ENCODE measurements at places on chromosomes 13 and 19.

GRCh38 chr19:40908976-40909375 is 26.9 kb upstream of the CYP2A7 start:
- peaks cover 13% of the 10 kb centered on the region for H3K4me1 ChIP-seq
- H3K36me3 ChIP-seq, result no peaks in the 10 kb centered on the region
- peak overlapping the region; percentile 62 for H3K4me3 ChIP-seq
- H3K27ac ChIP-seq, result no peak overlapping the region
- DNase-seq, result peak; percentile 69

DNA sequence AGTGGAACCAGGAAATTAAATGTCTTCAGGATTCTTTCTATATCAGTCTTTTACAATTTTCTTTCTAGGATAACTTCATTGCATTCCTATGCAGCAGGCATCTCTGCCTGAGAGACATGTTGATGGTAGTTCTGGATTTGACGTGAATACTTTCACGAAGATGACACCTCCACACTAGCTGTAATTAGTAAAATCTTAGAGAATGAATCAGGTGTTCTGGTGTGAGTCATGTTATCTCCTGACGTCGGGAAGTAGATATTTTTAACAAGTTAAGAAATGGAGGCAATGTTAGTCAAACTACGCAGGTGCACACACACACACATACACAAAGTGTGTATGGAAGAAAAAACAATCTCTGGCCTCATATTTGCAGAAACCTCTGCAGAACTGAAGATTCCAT is 1661.3 kb upstream of the MIR17HG start:
- no peaks in the 10 kb centered on the region for H3K36me3 ChIP-seq
- no peaks in the 10 kb centered on the region for H3K27me3 ChIP-seq
- no peaks in the 10 kb centered on the region for H3K4me1 ChIP-seq
- no peak overlapping the region for H3K27ac ChIP-seq
- DNase-seq, result no peak

DNA sequence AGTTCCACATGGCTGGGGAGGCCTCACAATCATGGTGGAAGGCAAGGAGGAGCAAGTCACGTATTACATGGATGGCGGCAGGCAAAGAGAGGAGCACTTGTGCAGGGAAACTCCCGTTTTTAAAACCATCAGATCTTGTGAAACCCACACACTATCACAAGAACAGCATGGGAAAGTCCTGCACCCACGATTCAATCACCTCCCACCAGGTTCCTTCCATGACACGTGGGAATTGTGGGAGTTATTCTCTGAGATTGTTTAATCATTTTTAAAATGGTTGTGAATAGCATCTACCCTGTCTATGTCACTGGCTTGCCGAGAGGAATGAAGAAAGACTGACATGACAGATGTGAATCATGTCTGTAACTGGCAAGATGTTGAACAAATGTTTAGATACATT is 301.7 kb downstream of the HS6ST3 start:
- no peaks in the 10 kb centered on the region for H3K27me3 ChIP-seq
- no peaks in the 10 kb centered on the region for H3K4me1 ChIP-seq
- H3K4me3 ChIP-seq, result no peak overlapping the region
- DNase-seq, result no peak
- no peak overlapping the region for H3K27ac ChIP-seq

DNA sequence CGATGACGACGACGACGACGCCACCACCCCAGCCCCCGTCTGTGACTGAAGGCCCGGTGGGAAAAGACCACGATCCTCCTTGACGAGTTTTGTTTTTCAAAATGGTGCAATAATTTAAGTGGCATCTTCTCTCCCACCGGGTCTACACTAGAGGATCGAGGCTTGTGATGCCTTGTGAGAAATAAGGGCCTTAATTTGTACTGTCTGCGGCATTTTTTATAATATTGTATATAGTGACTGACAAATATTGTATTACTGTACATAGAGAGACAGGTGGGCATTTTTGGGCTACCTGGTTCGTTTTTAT is 2.5 kb downstream of the KLF2 start:
- H3K4me3 ChIP-seq, result peak overlapping the region; percentile 50
- H3K27me3 ChIP-seq, result peaks cover 29% of the 10 kb centered on the region
- H3K27ac ChIP-seq, result no peak overlapping the region
- H3K36me3 ChIP-seq, result peaks cover 2% of the 10 kb centered on the region

GRCh38 chr13:93226623-93227279 is at the start of gene GPC6:
Gene GPC6, plus strand, starts transcription at chr13:93226807.
- no peak for DNase-seq
- H3K4me3 ChIP-seq, result no peak within 1 kb of the TSS
- H3K4me1 ChIP-seq, result peaks cover 1% of the 10 kb centered on the region
- no peak within 1 kb of the TSS for H3K27ac ChIP-seq
- H3K27me3 ChIP-seq, result peaks cover 38% of the 10 kb centered on the region

- H3K27ac ChIP-seq, result no peak overlapping the region
- no peak overlapping the region for H3K4me3 ChIP-seq
- no peaks in the 10 kb centered on the region for H3K36me3 ChIP-seq
- DNase-seq, result peak; percentile 12
- no peaks in the 10 kb centered on the region for H3K27me3 ChIP-seq
Observed at GRCh38 chr13:84126671-84127171, 244.4 kb upstream of the SLITRK1 start.

GRCh38 chr13:94706843-94707399 is 5.4 kb downstream of the SOX21 start:
- H3K4me1 ChIP-seq, result peaks cover 21% of the 10 kb centered on the region
- H3K36me3 ChIP-seq, result no peaks in the 10 kb centered on the region
- no peak overlapping the region for H3K4me3 ChIP-seq

DNA sequence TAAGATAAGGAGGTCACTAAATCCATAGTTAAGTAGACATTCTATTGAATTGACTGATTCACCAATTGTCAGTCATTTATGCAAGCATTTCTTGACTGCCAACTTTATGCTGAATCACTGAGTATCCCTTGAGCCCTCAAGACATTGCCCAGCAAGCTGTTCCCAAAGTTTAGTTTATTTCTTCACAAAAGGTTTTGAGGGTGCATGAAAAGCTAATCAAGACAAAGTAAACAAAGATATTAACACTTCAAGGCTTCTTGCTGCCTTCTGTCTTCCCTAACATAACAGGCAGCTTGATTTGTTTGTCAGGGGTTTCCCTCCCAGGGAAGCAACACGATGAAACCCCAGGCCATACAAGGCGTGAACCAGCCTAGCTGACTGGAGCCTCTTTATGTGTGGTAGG is 374.4 kb downstream of the SPRY2 start:
- H3K4me1 ChIP-seq, result no peaks in the 10 kb centered on the region
- no peak overlapping the region for H3K4me3 ChIP-seq
- H3K36me3 ChIP-seq, result no peaks in the 10 kb centered on the region
- DNase-seq, result no peak
- no peaks in the 10 kb centered on the region for H3K27me3 ChIP-seq

DNA sequence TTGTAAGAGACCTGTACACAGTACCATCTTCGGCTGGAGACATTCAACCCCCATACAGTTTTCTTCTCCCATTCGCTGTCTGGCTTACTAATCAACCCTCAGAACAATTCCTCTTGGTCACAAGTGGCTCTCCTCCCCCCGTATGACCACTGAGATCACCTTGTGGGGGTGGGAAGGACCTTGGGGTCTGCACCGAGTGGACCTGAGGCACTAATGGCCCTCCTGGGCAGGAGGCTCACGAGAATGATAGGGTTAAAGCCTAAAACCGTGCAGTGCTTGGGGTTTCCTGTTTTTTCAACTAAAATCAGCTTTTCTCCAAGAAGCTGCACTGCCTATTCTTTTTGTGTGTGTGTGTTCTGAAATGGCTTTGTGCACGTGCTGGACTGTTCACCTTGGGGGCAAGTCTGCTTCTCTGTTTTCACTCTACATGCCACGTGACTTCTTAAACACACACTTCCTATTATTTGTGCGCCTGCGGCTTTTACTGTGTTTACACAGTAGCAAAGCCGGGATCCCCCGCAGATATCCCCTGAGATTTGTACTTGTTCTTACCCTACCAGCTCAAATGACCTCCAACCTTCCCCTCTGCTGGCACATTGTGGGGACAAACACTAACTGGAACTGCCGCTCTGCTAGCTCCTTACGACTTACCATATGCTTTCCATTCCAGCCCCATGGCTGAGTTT is 12.3 kb downstream of the RBM26 start:
- H3K4me3 ChIP-seq, result peak overlapping the region; percentile 33
- H3K27ac ChIP-seq, result peak overlapping the region; percentile 39
- no peaks in the 10 kb centered on the region for H3K27me3 ChIP-seq
- DNase-seq, result peak; percentile 33

DNA sequence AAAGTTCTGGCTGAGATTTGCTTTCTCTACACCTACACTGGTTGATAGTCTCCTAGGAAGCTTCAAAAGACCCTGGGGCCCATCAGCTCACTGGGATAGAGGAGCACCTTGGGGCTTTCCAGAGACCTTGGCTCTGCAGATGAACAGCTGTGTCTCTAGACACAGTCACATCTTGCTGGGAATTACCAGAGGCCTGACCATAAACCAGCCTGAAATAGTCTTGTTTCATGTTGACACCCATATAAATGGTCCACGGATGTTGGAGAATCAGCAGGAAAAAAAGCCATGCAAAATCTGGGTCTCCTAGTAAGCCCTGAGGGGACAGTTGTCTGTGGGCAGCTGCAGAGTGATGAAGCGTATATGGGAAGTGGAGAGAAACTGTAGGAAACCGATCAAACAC is 207.6 kb downstream of the DNAJC15 start:
- no peaks in the 10 kb centered on the region for H3K36me3 ChIP-seq
- no peak overlapping the region for H3K27ac ChIP-seq
- H3K27me3 ChIP-seq, result no peaks in the 10 kb centered on the region
- no peak for DNase-seq

DNA sequence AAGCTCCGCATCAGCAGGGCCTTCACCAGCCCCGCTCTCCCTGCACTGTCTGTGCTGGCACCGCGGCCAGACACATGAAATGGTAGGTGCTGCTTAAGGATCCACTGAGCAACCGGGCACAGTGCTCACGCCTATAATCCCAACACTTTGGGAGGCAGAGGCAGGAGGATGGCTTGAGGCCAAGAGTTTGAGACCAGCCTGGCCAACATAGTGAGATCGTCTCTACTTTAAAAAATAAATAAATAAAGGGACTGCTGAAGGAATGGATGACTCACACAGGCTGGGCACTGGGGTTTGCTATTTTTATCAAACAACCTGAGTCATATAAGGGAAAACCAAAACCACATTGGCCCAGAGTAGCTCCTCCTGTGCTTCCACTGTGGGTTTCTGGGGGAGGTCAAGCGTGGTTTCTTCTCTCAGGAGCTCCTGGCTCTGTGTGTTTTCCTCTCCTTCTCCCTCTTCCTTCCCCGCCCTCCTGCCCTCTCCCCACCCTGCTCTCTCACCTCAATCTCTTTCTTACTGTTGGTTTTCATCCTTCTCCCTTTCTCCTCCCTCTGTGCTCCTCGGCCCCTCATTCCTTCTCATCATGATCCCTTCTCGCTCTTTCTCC is 21.3 kb downstream of the VRK3 start:
- peaks cover 54% of the 10 kb centered on the region for H3K36me3 ChIP-seq
- H3K4me3 ChIP-seq, result peak overlapping the region; percentile 5
- H3K4me1 ChIP-seq, result peaks cover 25% of the 10 kb centered on the region
- no peaks in the 10 kb centered on the region for H3K27me3 ChIP-seq
- peak; percentile 56 for DNase-seq

GRCh38 chr19:55285229-55285890 is 1.6 kb downstream of the BRSK1 start:
- H3K36me3 ChIP-seq, result no peaks in the 10 kb centered on the region
- DNase-seq, result no peak
- H3K27me3 ChIP-seq, result no peaks in the 10 kb centered on the region
- peaks cover 12% of the 10 kb centered on the region for H3K4me1 ChIP-seq
- H3K4me3 ChIP-seq, result peak overlapping the region; percentile 15

- no peak for DNase-seq
- no peaks in the 10 kb centered on the region for H3K4me1 ChIP-seq
- H3K4me3 ChIP-seq, result no peak overlapping the region
- H3K27ac ChIP-seq, result no peak overlapping the region
- H3K36me3 ChIP-seq, result no peaks in the 10 kb centered on the region
Observed at GRCh38 chr13:44104197-44104490, 224.4 kb downstream of the LACC1 start.

DNA sequence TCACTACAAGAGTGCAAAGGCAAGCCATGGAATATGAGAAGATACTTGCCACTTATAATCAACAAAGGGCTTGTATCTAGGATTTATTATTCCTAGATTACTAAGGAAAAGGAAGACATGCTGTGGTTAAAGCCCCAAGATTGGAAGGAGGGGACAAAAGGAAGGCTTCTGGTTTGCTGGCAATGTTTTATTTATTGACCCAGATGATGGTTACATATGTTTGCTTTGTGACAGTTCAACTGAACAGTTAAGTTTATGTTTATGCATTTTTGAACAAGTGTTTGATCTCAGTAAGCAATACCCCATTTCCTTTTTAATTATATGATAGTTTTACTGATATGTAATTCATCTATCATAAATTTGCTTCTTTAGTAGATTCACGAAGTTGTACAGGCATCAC is 40.3 kb downstream of the CDADC1 start:
- H3K27ac ChIP-seq, result no peak overlapping the region
- no peak overlapping the region for H3K4me3 ChIP-seq
- H3K27me3 ChIP-seq, result no peaks in the 10 kb centered on the region

DNA sequence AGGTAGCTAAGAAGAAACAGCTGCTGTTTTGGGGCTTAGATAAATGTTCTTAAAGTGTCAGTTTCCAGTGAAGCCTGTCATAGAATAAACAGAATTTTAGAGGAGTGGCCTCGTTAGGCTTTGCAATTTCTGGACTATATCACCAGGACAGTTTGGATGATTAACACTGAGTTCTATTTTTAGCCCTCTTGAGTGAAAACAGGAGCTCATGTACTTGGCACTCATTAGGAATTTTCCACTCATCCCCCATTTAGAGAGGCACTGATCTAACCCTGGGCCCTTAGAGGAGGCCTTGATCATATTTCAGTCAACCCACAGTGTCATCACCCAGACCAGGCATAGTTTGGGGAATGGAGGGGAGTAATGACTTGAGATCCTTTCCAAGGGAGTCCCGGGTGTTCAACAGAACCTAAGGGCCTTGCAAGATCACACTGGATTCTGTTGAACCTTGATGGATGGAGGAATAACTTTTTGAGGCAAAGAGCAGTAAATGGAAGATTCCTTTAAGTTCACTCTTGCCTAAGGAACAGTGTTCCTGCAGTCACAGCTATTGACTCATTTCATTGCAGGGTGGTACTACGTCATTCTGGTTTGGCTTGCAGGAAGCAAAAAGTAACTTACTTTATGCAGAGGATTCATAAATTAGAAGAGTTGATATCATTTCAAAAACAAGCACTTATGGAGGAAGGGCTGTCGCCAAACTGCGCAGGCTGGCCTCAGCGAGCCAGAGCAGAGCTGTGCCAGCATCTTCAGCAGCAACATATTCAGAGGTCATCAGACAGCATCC is 160.2 kb downstream of the SLC7A1 start:
- H3K4me1 ChIP-seq, result no peaks in the 10 kb centered on the region
- no peak for DNase-seq
- H3K27me3 ChIP-seq, result peaks cover 14% of the 10 kb centered on the region

GRCh38 chr19:55632463-55632834 is 8.1 kb upstream of the ZNF784 start:
- peaks cover 15% of the 10 kb centered on the region for H3K36me3 ChIP-seq
- peak overlapping the region; percentile 30 for H3K4me3 ChIP-seq
- H3K27me3 ChIP-seq, result no peaks in the 10 kb centered on the region

- no peak overlapping the region for H3K4me3 ChIP-seq
- peaks cover 18% of the 10 kb centered on the region for H3K27me3 ChIP-seq
- H3K4me1 ChIP-seq, result no peaks in the 10 kb centered on the region
- no peak for DNase-seq
- H3K27ac ChIP-seq, result no peak overlapping the region
- H3K36me3 ChIP-seq, result no peaks in the 10 kb centered on the region
Observed at GRCh38 chr13:102569488-102569887, 27.3 kb upstream of the TPP2 start.

Data from activated CD4-positive, alpha-beta T cell treated with anti-CD3 and anti-CD28 coated beads for 36 hours (primary cell).